ENCODE measurements at places on chromosomes 12 and 14.

GRCh38 chr12:57401165-57401564, 29.7 kb downstream of the R3HDM2 start:
- no peak for DNase-seq

GRCh38 chr14:23664207-23664885, 28.2 kb downstream of the DHRS2 start:
- no peak for DNase-seq

DNA sequence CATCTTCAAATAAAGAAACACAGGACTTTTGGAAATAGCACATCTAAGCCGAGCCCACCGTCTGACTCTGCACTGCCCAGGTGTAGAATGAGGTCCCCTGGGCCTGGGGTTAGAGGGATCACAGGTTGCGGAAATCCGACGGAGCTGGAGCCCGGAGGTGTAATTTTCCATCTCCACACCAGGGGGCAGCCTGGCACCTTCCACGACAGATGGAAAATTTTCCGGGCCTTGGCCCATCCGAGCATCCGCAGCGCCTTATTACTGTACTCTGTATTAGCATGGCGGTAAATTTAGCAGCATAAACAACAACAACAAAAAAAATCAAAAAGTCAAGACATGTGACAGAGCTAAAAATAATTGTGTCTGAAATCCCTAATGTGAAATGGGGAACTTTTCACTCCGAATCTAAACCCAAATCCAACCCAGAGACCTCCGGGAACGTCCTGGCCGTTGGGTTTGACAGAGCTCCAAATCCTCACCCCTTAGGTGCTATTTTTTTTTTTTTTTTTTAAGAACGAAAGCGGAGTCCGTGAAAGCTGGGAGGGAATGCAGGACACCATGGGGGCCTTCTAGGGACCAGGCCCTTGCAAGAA, 93.9 kb downstream of the KSR2 start:
- peak; percentile 17 for DNase-seq

DNA sequence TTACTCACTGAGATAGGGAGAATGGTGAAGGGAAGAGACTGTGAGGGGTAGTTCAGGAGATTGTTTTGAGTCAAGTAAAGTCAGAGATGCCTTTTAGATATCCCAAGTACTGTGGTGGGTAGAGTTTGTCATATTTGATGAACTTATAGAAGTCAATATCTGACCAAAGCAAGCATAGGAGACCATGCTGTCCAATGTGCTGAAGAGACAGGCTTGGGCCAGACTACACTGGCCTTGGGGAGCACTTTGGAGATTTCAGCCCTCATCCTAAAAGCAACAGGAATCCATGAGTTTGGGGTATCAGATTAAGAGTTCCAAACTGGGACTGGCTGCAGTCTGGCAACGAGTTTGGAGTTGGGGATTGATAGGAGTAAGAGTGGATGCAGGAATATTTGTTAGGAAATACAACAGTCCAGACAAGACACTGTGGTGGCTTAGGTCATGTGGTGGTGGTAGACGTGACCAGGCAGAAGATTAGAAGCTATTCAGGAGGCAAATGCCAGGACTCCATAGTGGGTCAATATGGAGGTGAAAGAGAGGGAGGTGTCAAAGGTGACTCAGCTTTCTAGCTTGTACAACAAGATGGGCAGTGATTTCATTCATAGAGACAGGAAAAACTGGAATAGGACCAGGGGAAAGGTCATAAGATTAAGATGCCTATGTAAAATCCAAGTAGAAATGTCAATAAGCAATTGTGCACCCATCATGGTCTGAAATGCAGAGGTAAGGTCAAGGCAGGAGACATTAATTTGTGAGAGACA, 81.9 kb downstream of the FAR2 start:
- no peak for DNase-seq

GRCh38 chr12:91129662-91130362, 18.5 kb upstream of the LUM start:
- no peak for DNase-seq

GRCh38 chr14:100851946-100852620, 26.2 kb downstream of the MEG3 start:
- DNase-seq: no peak

DNA sequence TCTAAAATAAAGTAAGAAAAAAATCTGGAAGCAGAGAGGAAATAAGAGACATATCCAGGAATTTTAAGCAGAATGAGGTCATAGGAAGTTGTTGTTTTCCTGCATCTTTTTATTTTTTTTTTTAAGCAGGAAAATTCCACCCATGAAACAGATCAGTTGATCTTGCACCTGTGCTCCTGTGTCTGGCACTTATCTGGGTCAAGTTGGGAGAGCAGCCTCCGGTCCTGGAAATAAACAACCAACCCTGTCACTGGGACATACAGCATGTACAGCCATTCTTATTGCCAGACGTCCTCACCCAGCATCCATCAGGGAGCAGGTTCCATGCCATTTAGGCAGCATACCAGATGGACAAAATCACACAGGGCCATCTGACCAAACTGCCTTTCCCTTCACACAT, 266.0 kb upstream of the BTG1 start:
- no peak for DNase-seq

DNA sequence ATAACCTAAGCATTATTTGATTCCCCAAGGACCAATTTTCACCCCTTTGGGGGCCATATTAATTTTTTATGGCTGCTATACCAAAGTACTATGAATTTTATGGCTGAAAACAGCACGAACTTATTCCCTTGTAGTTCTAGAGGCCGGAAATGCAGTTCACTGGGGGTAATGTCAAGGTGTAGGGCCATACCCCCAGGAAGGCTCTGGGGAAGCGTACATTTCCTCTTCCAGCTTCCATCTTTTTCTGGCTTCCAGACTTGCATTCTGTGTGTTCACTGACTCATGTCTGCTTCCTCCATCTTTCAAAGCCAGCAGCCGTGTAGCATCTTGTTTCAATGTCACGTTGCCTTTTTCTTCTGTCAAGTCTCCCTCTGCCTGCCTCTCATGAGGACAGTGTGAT, 133.5 kb downstream of the BICD1 start:
- DNase-seq: no peak

DNA sequence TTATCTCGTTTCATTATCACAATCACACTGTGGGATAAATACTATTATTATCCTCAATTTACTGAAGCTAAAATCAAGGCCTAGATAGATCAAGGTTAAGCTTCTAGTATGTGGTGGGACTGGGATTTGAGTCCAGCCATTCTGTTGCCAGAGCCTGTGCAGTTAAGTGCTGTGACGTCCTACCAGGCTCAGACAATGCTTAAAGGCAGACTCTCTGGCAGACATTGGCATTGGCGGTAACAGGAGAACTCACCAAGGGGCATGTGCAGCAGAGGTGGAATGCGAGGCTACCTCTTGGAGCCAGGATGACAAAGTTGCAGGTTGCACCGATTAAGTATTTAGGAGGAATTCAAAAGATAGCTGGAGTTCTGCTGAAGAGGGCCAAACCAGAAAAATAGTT, 155.6 kb upstream of the IFNG-AS1 start:
- DNase-seq: no peak

- DNase-seq: no peak
Measured at GRCh38 chr14:56794557-56795283, 15.6 kb downstream of the OTX2 start.

Measured in stimulated activated CD8-positive, alpha-beta memory T cell treated with anti-CD3 and anti-CD28 coated beads, Interleukin-7, amount 100 ng/mL, for 4 hours (primary cell).